ENCODE measurements at places on chromosomes 2 and 18. TPM values are rescaled to one million over a fixed set of nuclear protein-coding genes. Genes with fewer than 3 reads are reported as not detected.
A peak's percentile ranks its signal among the peaks of the same experiment; 100 is the strongest.

GRCh38 chr18:53080687-53081086 lies 740.7 kb downstream of the DCC start:
- no peak overlapping the region for H3K4me3 ChIP-seq
- no peaks in the 10 kb centered on the region for H3K4me1 ChIP-seq
- H3K27ac ChIP-seq = no peak overlapping the region
- no peaks in the 10 kb centered on the region for H3K27me3 ChIP-seq
- no peak for DNase-seq

GRCh38 chr18:36826556-36826955 lies 2.2 kb downstream of the TPGS2 start:
- no peak overlapping the region for H3K4me3 ChIP-seq
- peaks cover 3% of the 10 kb centered on the region for H3K4me1 ChIP-seq
- H3K27ac ChIP-seq = no peak overlapping the region
- no peaks in the 10 kb centered on the region for H3K27me3 ChIP-seq
- no peak for DNase-seq

GRCh38 chr2:36165132-36165531 lies 190.4 kb upstream of the CRIM1 start:
- no peak overlapping the region for H3K4me3 ChIP-seq
- no peaks in the 10 kb centered on the region for H3K4me1 ChIP-seq
- H3K27me3 ChIP-seq = no peaks in the 10 kb centered on the region
- DNase-seq = no peak
- no peaks in the 10 kb centered on the region for H3K36me3 ChIP-seq
- no peak overlapping the region for H3K27ac ChIP-seq

DNA sequence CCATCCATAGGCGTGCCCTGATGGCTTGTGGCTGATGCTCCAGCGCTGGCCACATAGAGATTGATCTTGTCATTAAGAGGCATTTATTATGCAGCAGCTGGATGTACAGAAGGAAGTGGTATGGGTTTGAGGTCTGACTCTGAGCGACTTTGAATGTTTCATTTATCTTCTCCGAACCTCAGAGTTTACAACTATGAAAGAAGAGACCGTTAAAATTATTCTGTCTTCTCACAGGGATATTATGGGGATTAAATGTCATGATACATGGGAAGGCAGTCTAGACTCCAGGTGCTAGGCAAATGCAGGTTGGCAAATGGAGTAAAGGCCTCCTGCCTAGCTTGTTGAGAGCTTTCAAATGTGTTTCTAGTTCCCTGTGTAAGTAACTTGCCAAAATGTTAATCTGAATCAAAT lies 30.3 kb downstream of the MOGAT1 start:
- no peak for DNase-seq
- H3K4me3 ChIP-seq = no peak overlapping the region
- no peaks in the 10 kb centered on the region for H3K36me3 ChIP-seq
- no peak overlapping the region for H3K27ac ChIP-seq
- H3K27me3 ChIP-seq = no peaks in the 10 kb centered on the region

- H3K27me3 ChIP-seq = no peaks in the 10 kb centered on the region
- H3K4me1 ChIP-seq = peaks cover 11% of the 10 kb centered on the region
- no peak overlapping the region for H3K4me3 ChIP-seq
- no peak for DNase-seq
- H3K27ac ChIP-seq = no peak overlapping the region
Measured at GRCh38 chr2:175808078-175808477, 194.0 kb downstream of the LNPK start.

GRCh38 chr18:9475643-9476591 lies 604 bp downstream of the RALBP1 start:
- H3K27ac ChIP-seq = peak overlapping the region; percentile 87
- DNase-seq = no peak
- H3K27me3 ChIP-seq = no peaks in the 10 kb centered on the region
- peaks cover 9% of the 10 kb centered on the region for H3K4me1 ChIP-seq

DNA sequence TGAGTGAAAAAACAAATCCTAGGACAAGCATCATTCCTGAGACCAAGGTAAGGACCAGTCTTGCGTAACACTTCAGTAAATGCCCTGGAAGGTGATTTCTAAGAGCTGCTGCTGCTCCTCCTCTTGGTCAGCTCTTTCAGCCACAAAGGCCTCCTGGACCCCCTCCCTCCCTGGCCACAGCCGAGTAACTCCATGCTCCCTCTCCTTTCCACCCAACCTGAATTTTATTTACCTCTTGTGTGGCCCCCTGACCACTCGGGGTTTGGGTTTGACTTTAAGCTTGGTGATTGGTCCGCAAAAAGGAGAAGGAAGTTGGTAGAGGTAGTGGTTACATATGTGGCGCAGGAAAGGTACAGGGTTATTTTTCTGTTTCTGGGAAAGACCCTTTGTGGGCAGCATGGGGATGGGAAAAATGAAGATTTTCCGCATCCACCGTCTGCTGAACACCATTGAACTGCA lies 9.2 kb downstream of the HTRA2 start:
- no peaks in the 10 kb centered on the region for H3K27me3 ChIP-seq
- no peaks in the 10 kb centered on the region for H3K36me3 ChIP-seq
- no peak for DNase-seq
- H3K4me3 ChIP-seq = no peak overlapping the region

DNA sequence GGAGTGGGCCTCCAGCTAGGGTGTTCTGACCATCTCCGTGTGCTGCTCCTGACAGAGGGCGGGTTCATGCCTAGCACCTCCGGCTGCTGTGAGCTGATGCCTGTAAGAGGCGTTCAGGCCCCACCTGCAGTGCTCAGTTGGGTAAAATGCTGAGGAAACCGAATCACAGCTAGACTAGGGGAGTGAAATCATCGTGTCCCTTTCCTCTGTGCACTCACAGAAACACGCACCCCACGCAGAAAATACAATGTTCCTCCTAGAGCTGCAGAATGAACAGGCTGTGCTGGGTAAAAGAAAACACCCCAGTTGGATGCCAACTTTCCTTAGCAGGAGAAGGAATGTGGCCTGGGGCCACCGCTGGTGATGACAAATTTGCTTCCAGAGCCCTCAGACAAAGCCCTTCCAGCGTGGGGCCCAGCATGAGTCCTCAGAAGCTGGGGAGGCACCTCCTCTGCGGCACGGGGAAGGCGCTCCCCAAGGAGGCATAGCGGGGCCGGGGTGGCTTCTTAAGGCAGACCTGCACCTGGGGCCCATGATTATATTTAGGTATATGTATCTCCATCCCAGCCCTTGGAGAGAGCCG lies 16.3 kb upstream of the ARHGEF4 start:
- peaks cover 25% of the 10 kb centered on the region for H3K4me1 ChIP-seq
- no peak overlapping the region for H3K4me3 ChIP-seq
- no peaks in the 10 kb centered on the region for H3K36me3 ChIP-seq

GRCh38 chr2:157258520-157259326 lies 1.2 kb downstream of the GALNT5 start:
- no peaks in the 10 kb centered on the region for H3K27me3 ChIP-seq
- peaks cover 10% of the 10 kb centered on the region for H3K4me1 ChIP-seq
- H3K4me3 ChIP-seq = no peak overlapping the region
- no peak for DNase-seq
- H3K36me3 ChIP-seq = no peaks in the 10 kb centered on the region
- H3K27ac ChIP-seq = no peak overlapping the region

DNA sequence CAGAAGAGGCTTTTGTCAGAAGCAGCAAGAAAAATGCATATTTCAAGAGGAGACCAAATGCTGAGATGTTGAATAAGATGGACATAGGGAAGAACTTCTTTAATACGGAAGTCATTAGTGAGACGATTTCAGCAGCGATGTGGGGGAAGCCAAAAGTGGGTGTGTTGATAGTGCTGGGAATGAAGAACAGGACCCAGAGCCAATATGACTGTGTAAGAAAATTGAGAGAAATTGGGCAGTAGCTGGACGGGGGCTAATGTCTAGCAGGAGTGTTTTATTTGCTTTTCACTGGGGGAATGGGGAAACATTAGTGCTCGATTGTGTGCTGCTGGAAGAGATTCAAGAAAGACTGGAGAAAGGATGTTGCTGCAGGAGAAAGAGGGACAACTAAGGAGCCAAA lies 788.7 kb upstream of the KLHL29 start:
- peaks cover 13% of the 10 kb centered on the region for H3K4me1 ChIP-seq
- H3K27ac ChIP-seq = no peak overlapping the region
- DNase-seq = no peak
- H3K27me3 ChIP-seq = no peaks in the 10 kb centered on the region
- H3K36me3 ChIP-seq = peaks cover 5% of the 10 kb centered on the region

DNA sequence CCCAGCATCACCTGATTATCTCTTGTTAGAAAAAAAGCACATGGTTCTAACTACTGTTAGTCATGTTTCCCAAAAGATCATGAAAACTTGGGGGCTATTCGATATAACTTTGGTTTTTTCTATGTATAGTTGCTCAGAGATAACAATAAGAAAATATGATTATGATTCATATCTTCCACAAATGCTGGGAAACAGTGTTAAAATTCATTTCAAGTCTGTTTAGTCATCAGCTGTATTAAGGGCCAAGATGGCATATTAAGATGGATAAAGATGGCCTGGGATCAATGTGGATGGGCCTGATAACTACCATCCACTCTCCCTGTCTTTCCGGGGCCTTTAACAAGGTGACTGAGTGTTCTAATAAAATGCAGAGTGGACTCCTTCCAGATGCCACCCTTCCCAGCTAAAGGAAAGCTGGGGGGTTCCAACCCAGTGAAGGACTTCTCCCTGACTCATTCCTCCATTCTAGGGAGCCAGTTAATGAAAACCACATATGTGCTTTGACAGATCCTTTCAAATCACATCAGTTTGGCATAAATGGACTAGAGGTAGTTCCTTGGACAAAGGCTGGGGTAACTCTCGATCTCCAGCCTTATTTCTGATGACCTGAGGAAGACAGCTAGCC lies 221.6 kb downstream of the VAPA start:
- H3K36me3 ChIP-seq = no peaks in the 10 kb centered on the region
- DNase-seq = no peak
- H3K4me1 ChIP-seq = peaks cover 17% of the 10 kb centered on the region

DNA sequence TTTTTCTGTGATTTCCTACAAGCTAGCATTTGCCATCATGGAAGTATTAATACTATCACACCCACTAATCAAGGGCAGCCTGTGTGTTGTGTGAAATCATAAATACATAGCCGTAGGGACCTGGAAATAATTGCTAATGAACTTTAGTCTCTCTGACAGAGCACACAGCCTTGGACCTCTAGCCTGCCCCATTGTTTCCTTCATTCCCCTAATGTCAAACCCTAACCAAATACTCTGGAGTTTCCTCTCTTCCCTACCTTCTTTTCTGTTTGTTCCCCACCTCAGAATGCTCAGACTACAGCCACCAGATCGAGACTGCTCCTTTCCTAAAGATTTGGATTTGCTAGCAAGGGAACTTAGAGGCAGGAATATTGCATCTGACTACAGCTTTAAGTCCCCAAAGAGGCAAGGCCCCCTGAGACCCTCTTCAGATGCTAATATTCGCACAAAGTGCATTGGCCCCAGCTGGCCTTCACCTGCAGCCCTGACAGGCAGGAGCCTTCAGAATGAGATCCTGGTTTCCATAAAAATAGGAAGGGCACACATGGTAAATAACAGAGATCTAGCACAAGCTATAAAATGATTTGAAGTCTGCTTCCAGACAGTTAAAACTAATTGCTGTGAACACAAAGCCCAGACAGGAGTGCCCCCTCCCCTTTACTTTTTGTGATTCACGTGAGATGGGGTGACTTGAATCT lies 279.2 kb upstream of the DCC start:
- no peaks in the 10 kb centered on the region for H3K27me3 ChIP-seq
- H3K27ac ChIP-seq = no peak overlapping the region
- peaks cover 17% of the 10 kb centered on the region for H3K4me1 ChIP-seq
- H3K36me3 ChIP-seq = no peaks in the 10 kb centered on the region
- no peak overlapping the region for H3K4me3 ChIP-seq

DNA sequence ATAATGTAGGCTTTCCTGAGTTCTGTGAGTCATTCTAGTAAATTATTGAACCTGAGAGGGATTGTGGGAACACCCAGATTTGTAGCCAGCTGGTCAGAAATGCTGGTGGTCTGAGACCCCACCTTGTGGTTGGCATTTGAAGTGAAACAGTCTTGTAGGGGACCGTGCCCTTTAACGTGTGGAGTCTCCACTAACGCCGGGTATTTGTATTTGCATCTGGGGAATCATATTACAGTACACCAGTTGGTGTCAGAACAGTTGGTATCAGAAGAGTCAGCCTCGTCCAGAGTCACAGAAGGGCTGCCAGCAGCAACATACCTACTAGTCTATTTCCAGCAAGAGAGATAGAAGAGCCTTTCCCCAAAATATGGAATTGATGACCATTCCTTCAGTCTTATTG lies 38.3 kb upstream of the PTPN4 start:
- peaks cover 15% of the 10 kb centered on the region for H3K4me1 ChIP-seq
- H3K27me3 ChIP-seq = no peaks in the 10 kb centered on the region
- H3K36me3 ChIP-seq = no peaks in the 10 kb centered on the region
- H3K4me3 ChIP-seq = no peak overlapping the region

DNA sequence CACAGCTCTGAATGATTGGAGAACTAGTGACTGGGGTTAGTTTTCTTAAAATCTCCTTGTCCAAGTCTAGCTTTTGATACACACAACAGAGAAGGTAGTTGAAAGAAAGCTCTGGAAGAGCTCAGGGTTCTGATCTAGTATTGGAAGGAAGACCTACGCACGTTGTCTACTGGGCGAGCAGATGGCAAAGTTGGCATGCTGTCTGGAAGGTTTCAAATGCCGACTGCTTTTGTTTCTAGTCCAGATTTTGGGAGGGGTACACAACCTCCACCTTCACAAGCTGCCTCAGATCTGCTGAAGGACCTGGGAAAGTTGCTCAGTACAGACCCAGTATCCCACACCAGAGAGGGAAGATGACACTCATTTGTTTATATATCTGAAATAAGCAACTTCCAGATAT lies 507.3 kb downstream of the RNF144A start:
- no peak overlapping the region for H3K27ac ChIP-seq
- peaks cover 7% of the 10 kb centered on the region for H3K27me3 ChIP-seq
- no peak for DNase-seq
- peaks cover 3% of the 10 kb centered on the region for H3K4me1 ChIP-seq
- H3K4me3 ChIP-seq = no peak overlapping the region

GRCh38 chr2:121185571-121186074 lies 99.4 kb downstream of the TFCP2L1 start:
- no peaks in the 10 kb centered on the region for H3K27me3 ChIP-seq
- no peak overlapping the region for H3K4me3 ChIP-seq
- H3K4me1 ChIP-seq = peaks cover 7% of the 10 kb centered on the region
- no peak overlapping the region for H3K27ac ChIP-seq
- no peaks in the 10 kb centered on the region for H3K36me3 ChIP-seq

DNA sequence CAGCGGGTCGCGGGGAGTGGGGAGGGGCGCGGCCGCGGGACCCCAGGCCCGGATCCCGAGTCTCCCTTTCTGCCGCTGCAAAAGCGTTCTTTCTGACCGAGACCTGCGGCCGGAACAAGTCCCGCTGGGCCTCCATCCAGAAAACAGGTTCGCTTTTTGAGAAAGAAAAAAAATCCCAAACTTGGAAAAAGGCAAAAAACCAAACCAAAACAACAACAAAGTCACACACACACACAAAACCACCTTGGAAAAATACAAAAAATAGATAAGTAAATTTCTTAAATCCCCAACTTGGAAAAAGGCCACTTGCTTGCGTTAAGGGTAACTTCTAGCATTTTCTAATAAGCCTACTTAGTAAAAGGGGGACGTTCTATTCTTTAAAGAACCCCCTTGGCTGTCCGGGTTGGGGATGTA lies 250 bp upstream of the CHST10 start:
- peak overlapping the region; percentile 26 for H3K27ac ChIP-seq
- H3K4me1 ChIP-seq = peaks cover 41% of the 10 kb centered on the region
- H3K36me3 ChIP-seq = no peaks in the 10 kb centered on the region
- peak overlapping the region; percentile 88 for H3K4me3 ChIP-seq
- DNase-seq = no peak
- no peaks in the 10 kb centered on the region for H3K27me3 ChIP-seq

Gene C2orf81
- 6.0 TPM for total RNA-seq

Gene DOK6
- total RNA-seq = 0.43 TPM

Gene SDC1
- 27.5 TPM for total RNA-seq

Gene FAM237A
- total RNA-seq = not detected
